ENCODE measurements at places on chromosomes 6 and 20.
A peak's percentile ranks its signal among the peaks of the same experiment; 100 is the strongest.

DNA sequence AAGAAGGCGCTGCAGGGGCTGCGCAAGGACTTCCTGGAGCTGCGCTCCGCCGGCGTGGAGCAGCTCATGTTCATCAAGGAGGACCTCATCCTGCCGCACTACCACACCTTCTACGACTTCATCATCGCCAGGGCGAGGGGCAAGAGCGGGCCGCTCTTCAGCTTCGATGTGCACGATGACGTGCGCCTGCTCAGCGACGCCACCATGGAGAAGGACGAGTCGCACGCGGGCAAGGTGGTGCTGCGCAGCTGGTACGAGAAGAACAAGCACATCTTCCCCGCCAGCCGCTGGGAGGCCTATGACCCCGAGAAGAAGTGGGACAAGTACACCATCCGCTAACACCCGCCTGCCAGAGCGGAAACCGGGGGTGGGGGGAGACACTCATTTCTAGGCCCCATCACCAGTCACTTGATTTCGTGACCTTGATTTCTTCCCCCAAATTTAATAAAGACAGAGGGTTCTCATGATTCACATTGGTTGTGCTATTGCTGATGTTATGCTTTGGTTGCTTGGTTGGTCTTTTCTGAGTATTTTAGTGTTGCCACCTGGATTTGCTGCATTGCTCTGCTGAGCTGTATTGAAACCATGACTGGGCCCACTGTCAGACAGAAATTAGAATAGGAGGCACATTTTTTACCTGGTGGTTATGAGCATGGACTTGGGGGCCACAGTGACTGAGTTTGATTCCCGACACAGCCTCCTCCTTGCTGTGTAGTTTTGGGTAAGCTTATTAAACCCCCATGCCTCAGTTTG is 1.5 kb downstream of the FAM50B start:
- no peak for DNase-seq

GRCh38 chr6:34562861-34563512 is 6.9 kb upstream of the SPDEF start:
- no peak for DNase-seq

- no peak for DNase-seq
Observed at GRCh38 chr6:78966542-78966941, 99.2 kb downstream of the IRAK1BP1 start.

- no peak for DNase-seq
Observed at GRCh38 chr6:31576897-31577578, 1.7 kb downstream of the TNF start.

DNA sequence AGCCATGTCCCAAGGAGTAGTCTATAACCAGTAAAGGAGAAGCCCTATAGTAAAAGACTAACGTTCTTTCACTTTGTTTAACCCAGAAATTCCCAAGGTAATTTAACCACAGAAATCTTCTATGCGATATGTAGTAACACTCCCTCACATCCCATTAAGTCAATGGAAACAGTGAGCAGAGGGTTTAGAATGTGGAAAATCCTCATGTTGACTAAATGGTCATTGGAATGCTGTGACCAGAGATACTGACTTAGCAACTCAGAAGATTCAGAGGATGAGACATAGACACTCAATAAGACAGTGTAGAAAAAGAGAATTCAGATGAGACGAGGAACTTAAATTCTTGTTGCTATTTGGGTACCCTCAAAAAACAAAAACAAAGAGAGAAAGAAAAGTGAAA is 562.2 kb upstream of the NOX3 start:
- DNase-seq = no peak

GRCh38 chr20:45752746-45753145 is 30.6 kb downstream of the SPINT4 start:
- no peak for DNase-seq

- DNase-seq = no peak
Observed at GRCh38 chr6:102798636-102799035, 1405.1 kb downstream of the GRIK2 start.

- DNase-seq = no peak
Observed at GRCh38 chr6:132817554-132818403, 3.4 kb downstream of the RPS12 start.

DNA sequence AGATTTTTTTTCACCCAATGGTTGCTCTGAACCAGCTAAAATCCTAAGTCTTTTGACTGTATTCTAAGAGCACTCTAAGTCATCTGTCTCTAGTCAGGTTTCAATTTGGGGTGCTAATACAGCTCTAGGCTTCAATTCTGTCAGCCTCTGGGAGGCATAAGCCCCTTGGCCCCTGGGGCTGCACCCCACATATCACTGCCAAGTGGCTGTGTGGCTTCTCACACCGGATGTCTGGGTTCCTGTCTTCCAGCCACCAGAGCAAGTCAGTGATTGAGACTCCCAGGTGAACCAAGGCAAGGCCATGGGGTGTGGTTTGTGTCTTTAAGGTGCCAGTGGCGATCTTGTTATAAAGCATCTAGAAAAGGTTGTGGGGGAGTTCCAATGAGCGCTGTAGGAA is 136.5 kb downstream of the TMEM242 start:
- no peak for DNase-seq

- DNase-seq = no peak
Observed at GRCh38 chr6:79586548-79586947, 44.6 kb upstream of the SH3BGRL2 start.

- DNase-seq = no peak
Observed at GRCh38 chr6:97726378-97726777, 443.4 kb upstream of the MMS22L start.

GRCh38 chr20:24755411-24755922 is 193.6 kb upstream of the CST7 start:
- DNase-seq = peak; percentile 15

- DNase-seq = no peak
Observed at GRCh38 chr6:18342223-18342622, 44.9 kb upstream of the RNF144B start.

- no peak for DNase-seq
Observed at GRCh38 chr20:59992526-59993084, 34.4 kb downstream of the CDH26 start.

DNA sequence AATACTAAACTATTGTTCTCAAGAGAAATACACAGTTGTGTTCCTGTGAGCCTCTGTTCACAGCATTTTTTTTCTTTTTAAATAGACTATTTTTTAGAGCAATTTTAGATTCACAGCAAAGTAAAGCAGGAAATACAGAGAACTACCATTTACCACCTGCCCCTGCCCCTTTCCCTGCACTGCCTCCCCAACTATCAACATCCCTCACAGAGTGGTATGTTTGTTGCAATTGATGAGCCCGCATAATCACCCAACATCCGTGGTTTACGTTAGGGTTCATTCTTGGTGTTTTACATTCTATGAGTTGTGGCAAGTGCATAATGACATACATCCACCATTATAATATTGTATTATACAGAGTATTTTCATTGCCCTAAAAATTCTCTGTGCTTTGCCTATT is 71.6 kb upstream of the TNFAIP3 start:
- no peak for DNase-seq

DNA sequence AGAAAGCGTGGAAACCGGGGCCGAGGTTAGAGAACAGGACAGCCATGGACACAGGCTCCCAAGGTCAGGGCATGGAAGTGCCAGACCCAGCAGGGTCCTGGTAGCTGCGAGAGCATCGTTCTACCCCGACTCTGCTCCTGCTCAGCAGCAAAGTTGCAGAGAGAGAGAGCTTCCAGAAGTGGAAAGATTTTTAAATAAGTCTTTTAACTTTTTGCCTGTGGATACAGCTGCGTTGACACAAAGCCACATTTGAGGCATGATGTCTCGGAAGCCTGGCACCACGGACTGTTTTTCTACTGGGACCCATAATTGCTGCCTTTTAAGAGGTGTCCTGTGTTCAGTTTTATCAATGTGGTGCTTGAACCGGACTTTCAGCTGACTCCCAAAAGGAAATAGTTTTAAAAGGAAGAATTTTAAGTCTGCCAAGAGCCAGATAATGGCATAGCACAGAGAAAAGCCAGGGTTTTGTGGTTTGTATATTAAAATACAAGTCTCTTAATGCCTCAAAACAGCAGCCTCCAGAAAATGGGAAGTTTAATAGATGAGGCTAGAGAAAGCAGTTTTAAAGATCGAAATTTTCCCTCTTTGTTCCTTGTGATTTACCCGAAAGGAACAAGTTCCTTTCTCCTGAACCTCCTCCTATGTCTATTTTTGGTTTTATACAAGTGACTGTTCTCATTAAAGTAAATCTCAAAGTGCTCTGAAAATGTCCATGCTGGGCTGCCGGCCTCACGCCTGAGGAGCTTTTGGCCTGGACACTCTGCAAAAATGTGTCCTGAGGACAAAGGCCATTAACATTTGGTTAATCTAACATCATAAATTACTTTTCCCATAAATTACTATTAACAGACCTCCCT is 91.5 kb downstream of the RIN2 start:
- peak; percentile 87 for DNase-seq

DNA sequence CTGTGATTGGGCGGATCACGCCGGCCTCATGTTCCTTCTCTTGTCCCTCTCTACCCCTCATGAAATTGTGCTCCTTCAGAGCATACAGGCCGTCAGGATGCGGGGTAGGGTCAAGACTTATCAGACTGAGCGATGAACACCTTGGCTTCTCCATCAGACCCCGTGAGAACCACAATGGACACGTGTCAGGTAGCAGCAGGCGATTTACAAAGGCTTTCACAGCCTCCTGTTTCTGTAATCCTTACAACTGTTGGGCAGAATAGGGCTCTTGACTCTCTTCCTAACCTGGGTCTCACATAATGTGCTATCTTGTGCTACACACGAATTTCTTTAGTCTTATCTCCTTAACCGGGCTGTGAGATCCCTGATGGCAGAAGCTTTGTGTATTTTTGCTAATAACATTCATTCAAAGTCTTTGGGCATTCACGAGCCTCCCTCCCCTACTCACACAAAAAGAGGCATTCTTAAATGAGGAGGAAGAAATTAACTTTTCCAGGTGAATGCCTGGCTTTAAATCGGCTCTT is 122.9 kb upstream of the SLC22A23 start:
- no peak for DNase-seq

GRCh38 chr6:137904822-137905617 is 38.0 kb downstream of the TNFAIP3 start:
- no peak for DNase-seq

GRCh38 chr6:25446830-25447569 is 167.8 kb downstream of the CARMIL1 start:
- no peak for DNase-seq

DNA sequence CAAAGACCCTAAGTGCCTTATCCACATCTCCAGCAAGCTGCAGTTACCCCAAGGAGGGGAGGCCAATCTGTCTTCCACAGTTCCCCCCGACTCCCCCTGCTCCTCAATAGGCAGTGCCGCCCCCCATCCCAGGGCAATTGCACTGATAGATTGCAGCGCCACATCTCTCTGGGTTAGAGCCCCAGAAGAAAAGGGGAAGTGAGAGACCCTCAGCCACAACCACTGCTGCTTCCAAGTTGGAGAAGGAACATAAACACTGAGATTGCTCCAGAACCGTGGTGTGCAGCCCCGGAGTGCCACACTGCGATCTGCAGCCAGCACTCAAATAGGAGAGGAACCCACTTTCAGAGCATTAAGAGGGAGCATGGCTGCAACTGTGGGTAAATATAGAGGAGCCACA is 101.5 kb downstream of the RWDD2A start:
- no peak for DNase-seq

GRCh38 chr6:52519618-52520017 is 57.2 kb downstream of the TRAM2 start:
- no peak for DNase-seq

DNA sequence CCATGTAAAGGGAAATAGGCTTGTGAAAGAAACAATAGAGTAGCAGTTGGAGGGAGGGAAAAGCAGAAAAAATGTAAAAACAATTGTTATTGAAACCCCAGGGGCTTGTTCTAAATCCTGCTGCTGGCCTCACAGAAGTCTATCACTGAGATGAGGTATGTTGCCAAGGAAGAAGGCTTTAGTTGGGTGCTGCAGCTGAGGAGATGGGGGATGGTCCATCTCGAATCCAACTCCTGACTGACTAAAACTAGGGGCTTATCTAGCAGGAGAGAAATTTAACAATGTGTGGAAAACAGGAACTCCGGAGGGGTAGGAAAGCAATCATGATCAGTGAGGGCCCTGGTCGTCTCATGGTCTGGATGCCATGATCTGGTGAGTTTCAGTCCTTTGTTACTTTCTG is 225.0 kb upstream of the EXOC2 start:
- no peak for DNase-seq

GRCh38 chr6:42509765-42510164 is 54.1 kb upstream of the UBR2 start:
- DNase-seq = no peak

- no peak for DNase-seq
Observed at GRCh38 chr6:5967594-5967993, 39.1 kb downstream of the NRN1 start.

DNA sequence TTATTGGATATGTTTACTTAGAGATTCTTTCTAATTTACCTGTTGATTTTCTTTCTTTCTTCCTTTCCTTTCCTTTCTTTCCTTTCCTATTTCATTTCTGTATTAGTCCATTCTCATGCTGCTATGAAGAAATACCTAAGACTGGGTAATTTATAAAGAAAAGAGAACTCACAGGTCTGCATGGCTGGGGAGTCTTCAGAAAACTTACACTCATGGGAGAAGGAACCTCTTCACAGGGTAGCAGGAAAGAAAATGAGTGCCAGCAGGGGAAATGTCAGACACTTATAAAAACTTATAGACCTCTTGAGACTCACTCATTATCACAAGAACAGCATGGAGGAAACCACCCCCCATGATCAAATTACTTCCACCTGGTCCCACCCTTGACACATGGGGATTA is 40.8 kb downstream of the HDAC2 start:
- DNase-seq = no peak

- no peak for DNase-seq
Observed at GRCh38 chr20:1534526-1534925, 23.0 kb downstream of the SIRPD start.

- no peak for DNase-seq
Observed at GRCh38 chr6:5778317-5778857, 228.3 kb downstream of the NRN1 start.

GRCh38 chr20:52410182-52410647 is 218.6 kb upstream of the ZFP64 start:
- DNase-seq = no peak

GRCh38 chr6:20542927-20543602 is 8.8 kb downstream of the CDKAL1 start:
- DNase-seq = no peak

DNA sequence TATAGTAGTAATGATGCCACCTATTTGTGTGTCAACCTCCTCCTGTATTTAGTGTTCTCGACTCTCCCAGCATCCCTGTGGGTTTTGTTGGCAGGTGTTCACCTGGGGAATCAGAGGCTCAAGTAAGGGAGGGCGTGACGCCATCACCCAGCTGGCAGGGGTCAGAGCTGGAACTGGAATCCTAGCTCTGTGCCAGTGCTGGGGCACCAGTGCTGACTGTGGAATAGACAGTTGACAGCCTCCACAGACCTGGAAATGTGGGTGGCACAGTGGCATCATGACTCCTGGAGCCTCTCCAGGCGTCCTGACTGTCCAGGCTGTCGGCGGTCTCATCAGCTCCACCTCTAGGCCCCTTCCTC is 102.8 kb downstream of the SYCP2 start:
- DNase-seq = no peak

- no peak for DNase-seq
Observed at GRCh38 chr6:35454391-35455110, 2.4 kb downstream of the FANCE start.

Data from globus pallidus (tissue), 1 donor.